ENCODE measurements at places on chromosomes 2 and 18. TPM values are rescaled to one million over a fixed set of nuclear protein-coding genes. Genes with fewer than 3 reads are reported as not detected.

GRCh38 chr2:231514951-231515297, 15.3 kb downstream of the NMUR1 start:
- no peak for DNase-seq

DNA sequence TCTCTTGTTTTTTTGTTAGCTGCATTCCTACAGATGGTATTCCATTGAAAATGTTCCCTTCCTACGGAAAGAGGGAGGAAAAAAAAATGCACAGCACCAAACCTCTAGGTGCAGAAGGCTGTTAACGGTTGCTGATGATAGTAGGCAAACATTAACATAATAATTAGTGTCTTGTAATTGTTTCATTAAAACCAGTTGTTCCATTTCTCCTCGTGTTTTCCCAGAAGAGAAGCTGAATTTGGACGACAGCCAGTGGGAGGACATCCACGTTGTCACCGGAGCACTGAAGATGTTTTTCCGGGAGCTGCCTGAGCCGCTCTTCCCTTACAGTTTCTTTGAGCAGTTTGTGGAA, 494.7 kb downstream of the ARHGAP15 start:
- no peak for DNase-seq

GRCh38 chr2:57207191-57207590, 839.4 kb upstream of the VRK2 start:
- DNase-seq: no peak

DNA sequence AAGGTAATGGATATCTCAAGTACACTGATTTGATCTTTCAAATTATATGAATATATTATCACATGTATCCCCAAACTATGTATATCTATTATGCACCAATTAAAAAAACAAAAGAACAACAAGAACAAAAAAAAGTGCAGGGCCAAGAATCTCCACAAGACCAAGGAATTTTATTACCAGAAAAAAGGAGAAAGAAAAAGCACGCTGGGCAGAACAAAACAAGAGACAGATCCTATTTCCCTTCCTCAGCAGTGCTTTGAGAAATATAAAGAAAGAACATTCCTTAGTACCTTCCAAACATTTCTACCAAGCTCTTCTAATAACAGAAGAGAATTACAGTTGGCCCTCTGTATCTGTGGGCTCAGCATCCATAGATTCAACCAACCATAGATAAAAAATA, 144.7 kb upstream of the CREB1 start:
- no peak for DNase-seq

DNA sequence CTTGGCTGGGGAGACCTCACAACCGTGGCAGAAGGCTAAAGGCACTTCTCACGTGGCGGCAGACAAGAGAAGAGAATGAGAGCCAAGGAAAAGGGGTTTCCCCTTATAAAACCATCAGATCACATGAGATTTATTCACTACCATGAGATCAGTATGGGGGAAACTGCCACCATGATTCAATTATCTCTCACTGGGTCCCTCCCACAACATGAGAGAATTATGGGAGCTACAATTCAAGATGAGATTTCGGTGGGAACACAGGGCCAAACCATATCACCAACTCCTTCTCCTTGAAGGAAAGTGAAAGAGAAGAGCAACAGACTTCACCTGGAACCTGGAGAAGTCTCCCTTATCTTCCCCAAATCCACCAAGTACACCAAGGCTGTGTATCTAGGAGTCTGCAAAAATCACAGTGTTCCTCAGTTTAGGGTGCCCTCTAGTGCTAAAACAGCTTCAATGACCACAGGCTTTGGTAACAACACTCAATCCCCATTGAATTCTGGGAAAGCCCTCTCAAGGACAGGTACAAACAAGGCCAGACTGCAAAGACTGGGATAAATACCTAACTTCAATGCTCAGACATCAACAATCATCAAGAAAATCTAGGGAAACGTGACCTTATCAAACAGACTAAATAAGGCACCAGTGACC, 148.8 kb upstream of the SRD5A2 start:
- no peak for DNase-seq

GRCh38 chr2:126909366-126909765, 10.7 kb downstream of the TEX51 start:
- DNase-seq: no peak

DNA sequence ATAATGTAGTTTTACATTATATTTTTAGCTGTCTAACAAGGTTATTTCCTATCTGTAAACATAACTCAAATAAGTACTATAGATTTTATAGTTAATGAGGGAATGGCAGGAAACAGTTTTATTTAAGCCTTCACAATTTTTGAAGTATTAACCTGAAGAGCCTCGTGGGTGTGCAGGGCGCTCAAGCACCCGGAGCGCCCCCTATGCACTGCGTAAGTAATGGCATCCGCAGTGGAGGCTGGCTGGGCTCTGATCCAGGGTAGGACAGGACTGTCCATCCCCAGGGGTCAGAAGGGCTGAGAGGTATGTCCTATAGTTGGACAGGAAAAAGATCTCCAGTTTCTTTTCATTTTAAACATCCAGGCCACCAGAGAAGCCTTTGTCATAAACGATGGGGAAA, 8.2 kb upstream of the GBX2 start:
- DNase-seq: peak; percentile 64

- DNase-seq: no peak
Measured at GRCh38 chr2:157526070-157526469, 82.2 kb upstream of the CYTIP start.

The CHAC2 gene
- total RNA-seq: 1.7 TPM

All from glutamatergic neuron (in vitro differentiated cells).